ENCODE measurements at places on chromosomes 13 and 19.

DNA sequence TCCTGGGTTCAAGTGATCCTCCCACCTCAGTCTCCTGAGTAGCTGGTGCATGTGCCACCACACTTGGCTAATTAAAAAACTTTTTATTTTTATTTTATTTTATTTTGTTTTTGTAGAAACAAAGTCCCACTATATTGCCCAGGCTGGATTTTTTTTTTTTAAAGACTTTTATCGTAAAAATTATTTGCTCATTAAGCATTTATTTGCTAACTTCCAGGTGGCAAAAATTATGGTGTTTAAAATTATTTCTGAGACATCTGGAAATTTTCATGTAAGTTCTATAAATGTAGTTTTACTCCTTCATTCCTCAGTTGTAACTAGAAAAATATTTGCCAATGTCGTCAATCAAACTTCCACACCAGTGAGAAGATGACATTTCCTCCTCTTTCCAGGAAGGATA is 233.3 kb upstream of the DACH1 start:
- DNase-seq: no peak

- DNase-seq: no peak
Observed at GRCh38 chr13:112001571-112001970, 65.4 kb upstream of the SOX1 start.

- no peak for DNase-seq
Observed at GRCh38 chr13:20404488-20405222, 121.0 kb downstream of the CRYL1 start.

GRCh38 chr13:32707471-32707870 is 121.2 kb downstream of the PDS5B start:
- DNase-seq: no peak

- DNase-seq: no peak
Observed at GRCh38 chr13:45508776-45509175, 44.0 kb downstream of the COG3 start.

- DNase-seq: no peak
Observed at GRCh38 chr13:66665991-66666390, 564.1 kb downstream of the PCDH9 start.

- DNase-seq: no peak
Observed at GRCh38 chr19:4566402-4567051, 7.0 kb upstream of the SEMA6B start.

- DNase-seq: peak; percentile 71
Observed at GRCh38 chr19:2426611-2427428, 566 bp downstream of the TIMM13 start.

DNA sequence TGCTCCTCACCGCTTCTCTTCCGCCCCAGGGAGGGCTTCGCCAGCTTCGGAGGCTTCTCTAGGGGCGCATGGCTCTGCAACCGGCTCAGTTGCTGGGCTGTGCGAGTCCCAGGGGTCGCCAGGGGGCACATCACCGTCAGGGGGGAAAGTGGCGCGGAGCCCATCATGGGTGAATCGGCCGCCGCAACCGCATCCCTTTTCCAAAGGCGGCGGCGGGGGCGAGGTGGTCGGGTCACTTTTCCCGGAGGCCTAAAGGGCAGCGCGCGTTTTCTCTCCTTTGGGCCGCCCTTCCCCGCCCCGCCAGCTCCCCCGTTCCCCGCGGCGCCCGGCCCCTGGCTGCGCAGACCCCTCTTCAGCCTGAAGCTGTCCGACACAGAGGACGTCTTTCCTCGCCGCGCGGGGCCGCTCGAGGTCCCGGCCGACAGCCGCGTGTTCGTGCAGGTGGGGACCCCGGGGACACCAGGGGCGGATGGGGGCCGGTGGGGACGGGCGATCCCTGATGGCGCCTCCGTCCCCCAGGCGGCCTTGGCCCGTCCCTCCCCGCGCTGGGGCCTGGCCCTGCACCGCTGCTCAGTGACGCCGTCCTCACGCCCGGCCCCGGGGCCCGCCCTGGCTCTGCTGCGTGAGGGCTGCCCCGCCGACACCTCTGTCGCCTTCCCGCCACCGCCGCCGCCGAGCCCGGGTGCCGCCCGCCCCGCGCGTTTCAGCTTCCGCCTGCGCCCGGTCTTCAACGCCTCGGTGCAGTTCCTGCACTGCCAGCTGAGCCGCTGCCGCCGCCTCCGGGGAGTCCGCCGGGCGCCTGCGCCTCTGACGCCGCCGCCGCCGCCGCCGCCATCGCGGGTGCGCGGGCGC is 1.7 kb downstream of the TGFBR3L start:
- DNase-seq: peak; percentile 74

- DNase-seq: no peak
Observed at GRCh38 chr19:46915386-46915785, 54.6 kb downstream of the ARHGAP35 start.

DNA sequence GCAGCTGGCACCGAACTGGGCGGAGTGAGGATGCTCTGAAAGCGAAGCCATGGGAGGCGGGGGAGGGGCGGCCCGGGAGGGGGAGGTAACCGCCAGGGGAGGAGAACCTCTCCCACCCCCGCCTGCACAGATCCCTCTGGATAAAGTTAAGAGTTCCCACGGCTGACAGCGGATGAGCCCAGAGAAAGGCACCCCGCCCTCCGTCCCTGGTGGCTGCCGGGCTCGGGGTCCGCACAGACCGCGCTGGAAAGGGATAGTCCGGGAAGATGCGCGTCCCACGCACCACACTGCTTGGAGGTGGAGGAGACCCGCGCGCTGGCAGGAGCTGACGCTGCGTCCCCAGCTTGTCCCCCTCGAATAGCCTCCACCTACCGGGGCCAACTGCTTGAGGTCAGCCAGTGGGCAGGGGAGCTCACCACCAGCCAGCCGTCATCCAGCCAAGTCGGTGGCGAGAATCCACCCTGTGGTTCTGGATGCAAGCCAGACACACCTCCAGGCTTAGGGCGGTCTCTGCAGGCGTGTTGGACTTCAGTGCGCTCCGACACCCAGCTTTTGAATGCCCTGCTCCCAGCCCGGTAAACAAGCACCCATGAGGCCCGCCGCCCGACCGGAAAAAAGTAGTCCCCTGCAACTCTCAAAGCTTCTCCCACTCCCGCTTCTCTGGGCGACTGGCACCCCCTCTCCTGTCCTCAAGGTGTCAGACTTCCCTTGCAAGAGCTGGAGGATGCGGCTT is at the start of gene TRPC4:
Gene TRPC4, minus strand, starts transcription at position 17 of the 733 bp plus-strand sequence. CDS start 86,439 bp downstream, outside the sequence.
- peak; percentile 14 for DNase-seq

- DNase-seq: no peak
Observed at GRCh38 chr13:106529415-106530170, 5.9 kb downstream of the EFNB2 start.

- no peak for DNase-seq
Observed at GRCh38 chr19:7159105-7159933, 89.8 kb downstream of the ZNF557 start.

DNA sequence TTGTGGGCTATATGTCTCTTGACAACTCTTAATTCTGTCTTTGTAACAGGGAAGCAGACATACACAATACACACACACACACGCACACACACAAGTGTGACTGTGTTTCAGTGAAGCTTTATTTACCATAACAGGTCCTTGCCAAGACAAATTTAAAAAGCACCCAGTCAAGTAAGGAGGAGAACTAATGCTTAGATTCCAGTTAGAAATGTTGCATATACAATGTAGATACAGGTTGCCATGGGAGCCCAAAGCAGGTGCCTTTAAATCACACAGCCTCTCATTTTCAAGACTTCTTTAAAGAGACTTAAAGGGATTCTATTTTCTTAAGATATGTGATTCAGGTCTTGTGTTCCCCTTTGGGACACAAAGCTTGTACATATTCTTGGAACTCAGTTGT is 1551.9 kb downstream of the EFNB2 start:
- DNase-seq: no peak

GRCh38 chr13:49418206-49418605 is 25.7 kb downstream of the CAB39L start:
- DNase-seq: no peak

DNA sequence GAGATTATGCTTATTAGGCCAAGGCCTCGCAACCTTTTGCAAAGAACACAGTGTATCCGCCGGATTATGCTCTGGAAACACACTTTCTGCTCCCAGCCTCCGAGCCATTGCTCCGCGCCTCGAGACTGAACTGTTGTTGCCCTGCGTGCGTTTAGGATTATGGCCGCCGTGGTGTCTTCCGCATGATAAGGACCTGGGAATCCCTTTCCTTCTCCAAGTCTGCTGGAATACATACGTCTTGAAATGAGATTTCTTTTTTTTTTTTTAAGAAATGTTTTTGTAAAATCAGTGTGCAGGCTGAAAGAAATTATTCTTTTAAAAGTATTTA is 89.8 kb upstream of the SOX1 start:
- DNase-seq: no peak

GRCh38 chr19:54952591-54953344 is 5.4 kb upstream of the NLRP7 start:
- no peak for DNase-seq

DNA sequence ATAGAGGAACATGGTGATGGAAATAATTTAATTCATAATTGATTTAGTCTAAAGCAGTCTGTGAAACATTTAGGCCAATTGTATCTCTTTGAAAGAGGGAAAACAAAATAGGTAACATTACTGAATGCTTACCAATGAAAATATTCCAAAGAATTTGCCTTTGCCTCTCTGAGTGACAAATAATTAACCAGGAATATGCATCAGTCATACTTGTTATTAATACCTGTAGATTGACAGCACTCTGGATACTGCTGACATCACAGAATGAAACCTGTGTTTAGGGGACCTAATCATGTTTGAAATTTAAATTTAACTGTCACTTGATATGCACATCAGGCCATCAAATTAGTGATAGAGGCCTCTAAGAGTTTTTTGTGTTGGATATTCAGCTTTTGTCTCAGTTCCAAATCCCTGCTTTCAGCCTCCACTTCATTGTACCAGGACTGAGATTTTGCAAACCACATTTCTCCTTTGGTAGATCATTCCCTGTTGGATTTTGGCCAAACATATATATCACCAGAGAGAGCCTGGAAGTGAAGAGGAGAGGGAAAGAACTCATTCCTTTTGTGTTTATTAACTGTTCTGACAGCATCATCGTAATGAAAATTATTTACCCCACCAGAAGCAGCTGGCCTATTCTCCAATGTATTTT is 64.8 kb upstream of the KLHL1 start:
- no peak for DNase-seq

DNA sequence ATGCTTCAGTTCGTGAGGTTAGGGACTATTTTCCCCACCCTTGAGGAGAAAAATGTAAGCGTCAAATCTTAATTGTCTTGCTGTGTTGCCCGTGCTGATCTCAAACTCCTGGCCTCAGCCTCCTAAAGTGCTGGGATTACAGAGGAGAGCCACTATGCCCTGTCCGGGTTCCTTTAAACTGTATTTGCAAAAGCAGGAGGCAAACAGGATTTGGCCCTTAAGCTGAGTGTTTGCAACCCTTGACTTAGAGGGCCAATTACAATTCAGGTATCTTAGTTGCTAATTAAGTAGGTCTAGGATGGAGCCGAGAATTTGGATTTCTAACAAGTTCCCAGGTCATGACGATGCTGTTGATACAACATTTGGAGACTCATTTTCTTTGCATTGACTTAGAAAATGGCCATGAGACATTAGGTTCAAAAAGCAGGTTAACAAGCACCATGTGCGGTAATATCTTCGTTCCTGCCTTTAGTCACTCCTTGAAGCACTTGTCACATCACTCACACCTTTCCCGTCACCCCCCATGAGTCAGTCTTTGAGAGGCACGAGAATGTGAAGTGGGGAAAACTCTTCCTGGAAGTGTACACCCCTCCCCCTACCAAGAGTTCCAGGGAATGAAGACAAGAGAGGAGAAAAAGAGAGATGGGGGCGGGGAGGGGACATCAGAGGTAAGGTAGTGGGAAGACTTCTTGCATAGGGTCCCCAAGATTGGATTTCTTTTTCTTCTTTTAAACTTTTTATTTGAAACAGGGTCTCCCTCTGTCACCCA is 2.6 kb downstream of the NAPSA start:
- peak; percentile 68 for DNase-seq

DNA sequence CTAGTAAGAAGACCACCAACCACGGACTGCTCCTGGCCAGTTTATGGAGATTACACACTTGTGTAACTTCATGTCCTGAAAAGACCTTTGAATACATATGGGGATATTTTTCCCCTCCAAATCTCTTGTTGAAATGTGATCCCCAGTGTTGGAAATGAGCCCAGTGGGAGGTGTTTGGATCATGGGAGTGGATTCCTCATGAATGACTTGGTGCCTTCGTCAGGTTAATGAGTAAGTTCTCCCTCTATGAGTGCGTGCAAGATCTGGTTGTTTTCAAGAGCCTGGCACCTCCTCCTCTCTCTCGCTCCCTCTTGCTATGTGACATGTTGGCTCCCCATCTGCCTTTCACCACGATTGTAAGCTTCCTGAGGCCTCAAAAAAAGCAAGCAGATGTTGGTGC is 769.0 kb upstream of the SLITRK1 start:
- DNase-seq: no peak

DNA sequence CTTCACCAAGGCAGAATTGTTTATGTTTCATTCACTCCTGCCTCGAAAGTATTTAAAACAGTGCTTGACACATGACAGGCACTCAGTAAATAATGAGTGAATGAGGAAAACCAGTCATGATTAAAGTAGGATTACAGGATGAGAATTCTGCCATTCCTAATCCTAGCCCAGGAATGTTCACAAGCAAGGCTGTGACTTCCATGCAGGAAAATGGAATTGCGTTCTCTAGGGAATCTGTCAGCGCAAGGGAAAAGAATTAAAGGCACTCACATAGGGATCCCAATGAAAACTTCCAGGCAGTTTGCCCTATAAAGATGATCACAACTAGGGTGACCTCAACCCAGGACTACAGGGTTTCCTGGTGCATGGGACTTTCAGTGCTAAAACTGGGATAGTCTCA is 143.4 kb downstream of the CYSLTR2 start:
- DNase-seq: no peak

- DNase-seq: no peak
Observed at GRCh38 chr13:100517728-100518127, 70.9 kb downstream of the GGACT start.

- no peak for DNase-seq
Observed at GRCh38 chr19:33914599-33914998, 117.9 kb downstream of the KCTD15 start.

- no peak for DNase-seq
Observed at GRCh38 chr13:112859128-112859816, 109.7 kb upstream of the MCF2L start.

GRCh38 chr19:14475251-14476073 is at the start of gene PTGER1:
Gene PTGER1 (minus strand): TSS chr19:14475354. CDS start chr19:14474320, 1,034 bp downstream.
- DNase-seq: peak; percentile 58

GRCh38 chr13:94061301-94061700 is 418.2 kb downstream of the DCT start:
- DNase-seq: no peak

- DNase-seq: no peak
Observed at GRCh38 chr19:29675650-29676186, 10.5 kb downstream of the PLEKHF1 start.

Measured in stimulated activated CD4-positive, alpha-beta T cell treated with anti-CD3 and anti-CD28 coated beads, Interleukin-15, amount 100 ng/mL, for 24 hours (primary cell).